ENCODE measurements at places on chromosomes 7 and 10.

- no peak for DNase-seq
Measured at GRCh38 chr7:42144604-42145003, 92.4 kb downstream of the GLI3 start.

GRCh38 chr7:18532813-18533212 lies 37.3 kb downstream of the HDAC9 start:
- DNase-seq: no peak

GRCh38 chr10:74827694-74828093 lies 1.3 kb downstream of the KAT6B start:
- no peak for DNase-seq

GRCh38 chr10:4543938-4544533 lies 282.0 kb upstream of the AKR1E2 start:
- no peak for DNase-seq

GRCh38 chr7:116724560-116725231 lies 52.7 kb downstream of the MET start:
- no peak for DNase-seq

GRCh38 chr10:78533098-78533497 lies 499.4 kb downstream of the RPS24 start:
- no peak for DNase-seq

DNA sequence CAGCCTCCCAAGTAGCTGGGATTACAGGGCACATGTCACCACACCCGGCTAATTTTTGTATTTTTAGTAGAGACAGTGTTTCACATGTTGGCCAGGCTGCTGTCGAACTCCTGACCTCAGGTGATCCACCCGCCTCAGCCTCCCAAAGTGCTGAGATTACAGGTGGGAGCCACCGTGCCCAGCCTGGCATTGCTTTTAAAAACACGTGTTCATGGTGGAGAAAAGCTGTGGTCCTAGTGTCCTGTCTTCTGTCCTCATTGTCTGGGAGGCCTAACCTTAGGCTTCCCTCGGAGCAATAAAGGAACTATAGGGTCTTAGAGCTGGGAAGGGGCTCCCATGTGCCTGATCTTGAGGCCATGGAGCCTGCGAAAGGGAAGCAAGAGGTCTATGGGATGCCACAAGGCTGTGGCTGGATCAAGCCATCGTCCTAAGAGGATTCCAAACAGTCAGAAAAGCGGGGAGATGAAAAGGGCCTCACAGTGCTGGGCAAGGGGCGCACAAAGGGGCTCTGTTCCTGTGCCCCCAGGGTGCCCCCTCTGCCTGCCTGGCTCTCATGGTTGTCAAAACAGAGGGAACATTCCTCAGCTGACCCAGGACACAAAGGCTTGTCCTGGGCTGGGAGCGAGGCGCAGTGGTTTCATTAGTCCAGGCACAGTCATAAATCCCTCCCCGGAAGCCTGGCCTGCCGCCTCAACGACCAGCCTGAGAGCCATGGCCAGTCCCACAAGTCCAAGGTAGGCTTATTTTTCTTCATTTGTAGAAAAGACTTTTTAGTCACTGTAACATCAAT lies 106.6 kb upstream of the TNS3 start:
- DNase-seq: no peak

- no peak for DNase-seq
Measured at GRCh38 chr10:128979405-128979804, 487.6 kb upstream of the MGMT start.

DNA sequence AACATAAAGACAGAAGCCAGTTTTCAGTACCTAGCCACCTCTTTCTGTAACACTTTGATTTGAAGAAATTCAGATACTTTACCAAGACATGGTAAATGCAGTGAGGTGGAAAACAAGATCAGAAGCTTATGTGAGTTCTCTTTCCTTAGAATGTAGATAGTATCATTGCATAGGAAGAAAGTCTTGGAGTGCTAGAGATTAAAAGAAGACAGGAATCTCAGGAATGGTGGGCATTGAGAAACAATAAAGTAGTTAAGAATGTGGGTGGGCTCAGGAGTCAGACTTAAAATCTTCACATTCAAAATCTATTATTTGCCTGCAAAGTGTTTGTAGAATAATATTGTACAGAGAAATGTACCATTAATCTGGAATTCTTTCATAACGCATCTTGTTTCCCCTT lies 58.9 kb downstream of the POLL start:
- peak; percentile 42 for DNase-seq

DNA sequence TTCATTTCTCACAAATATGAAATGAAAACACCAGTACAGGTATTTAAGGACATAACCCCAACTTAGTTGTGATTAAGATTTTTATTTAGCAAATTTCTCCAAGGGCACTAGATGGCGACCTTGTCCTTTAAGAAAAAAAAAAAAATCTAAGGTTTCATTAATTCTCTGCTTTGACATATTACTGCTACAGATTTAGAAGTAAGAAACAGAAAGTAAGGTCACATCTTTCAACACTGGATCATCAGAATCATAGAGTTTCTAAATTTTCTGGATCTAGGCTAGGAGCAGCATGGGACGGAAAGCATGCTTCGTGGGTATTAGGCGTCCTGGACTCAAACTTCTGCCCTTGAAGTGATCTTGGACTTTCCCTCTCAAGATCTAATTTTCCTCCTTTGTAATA lies 85.5 kb upstream of the PRKG1 start:
- no peak for DNase-seq

GRCh38 chr10:115417585-115418265 lies 324.6 kb downstream of the ATRNL1 start:
- peak; percentile 49 for DNase-seq

DNA sequence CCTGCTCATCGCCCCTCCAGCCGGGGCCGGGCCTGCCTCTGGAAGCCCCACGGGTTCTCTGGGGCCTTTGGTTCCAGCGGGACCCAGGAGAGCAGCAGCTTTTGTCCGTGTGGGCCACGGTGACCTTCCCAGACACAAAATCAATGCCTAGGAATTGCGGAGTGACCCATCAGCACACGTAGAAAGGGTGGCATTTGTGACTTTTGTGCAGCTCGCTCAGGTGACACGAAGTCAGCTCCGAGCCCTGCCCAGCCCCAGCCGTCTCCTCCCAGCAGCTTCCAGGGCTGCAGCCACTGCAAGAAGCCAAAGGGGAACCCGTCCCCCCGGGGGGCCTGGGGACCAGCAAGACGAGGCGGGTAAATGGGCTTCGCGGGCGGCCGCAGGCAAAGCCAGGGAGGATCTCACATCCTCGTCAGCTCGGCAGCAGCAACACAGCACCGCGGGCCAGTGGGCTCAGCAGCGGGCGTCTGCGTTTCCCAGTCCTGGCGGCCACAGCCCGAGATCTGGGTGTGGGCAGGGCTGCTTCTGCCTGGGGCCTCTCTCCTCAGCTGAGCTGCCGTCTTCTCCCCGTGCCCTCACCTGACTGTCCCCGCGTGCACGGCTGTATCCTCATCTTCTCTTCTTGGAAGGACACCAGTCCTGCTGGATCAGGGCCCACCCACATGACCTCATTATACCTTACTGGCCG lies 88.5 kb downstream of the PAXIP1 start:
- DNase-seq: no peak

DNA sequence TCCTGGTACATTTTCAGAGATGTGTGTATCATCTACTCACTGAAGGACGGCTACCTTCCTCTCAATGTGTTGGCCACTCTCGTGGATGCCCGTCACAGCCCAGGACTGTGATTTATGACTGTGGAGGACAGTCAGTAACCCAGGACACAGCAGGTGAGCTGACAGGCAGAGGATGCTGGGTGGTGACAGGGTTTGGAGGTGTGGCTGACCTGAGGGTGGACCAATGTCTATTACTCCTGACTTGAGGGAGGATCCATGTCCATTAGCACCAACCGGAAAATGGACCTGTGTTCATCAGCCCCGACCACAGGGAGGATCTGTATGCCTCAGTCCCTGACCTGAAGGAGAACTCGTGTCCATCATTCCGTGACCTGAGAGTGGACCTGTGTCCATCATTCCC lies 96.1 kb downstream of the ADCY1 start:
- DNase-seq: no peak

DNA sequence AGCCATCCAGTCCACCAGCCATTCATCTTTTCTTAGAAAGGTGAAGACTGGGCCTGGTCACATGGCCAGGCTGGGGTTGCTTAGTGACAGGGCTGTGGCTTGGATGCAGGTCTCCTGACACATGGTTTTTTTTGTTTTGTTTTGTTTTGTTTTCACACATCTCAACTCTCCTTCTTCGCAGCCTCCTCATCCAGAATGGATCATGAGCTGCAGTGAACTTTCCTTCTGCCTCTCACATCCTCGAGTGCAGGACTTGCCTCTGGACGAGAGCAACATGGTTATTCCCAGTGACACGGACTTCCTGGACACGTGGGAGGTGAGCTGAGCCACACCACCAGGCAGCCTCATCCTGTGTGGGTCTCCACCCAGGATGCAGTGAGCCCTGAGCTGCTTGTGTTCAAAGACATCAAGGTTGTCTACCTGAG lies 9.5 kb downstream of the AKR1E2 start:
- peak; percentile 18 for DNase-seq

DNA sequence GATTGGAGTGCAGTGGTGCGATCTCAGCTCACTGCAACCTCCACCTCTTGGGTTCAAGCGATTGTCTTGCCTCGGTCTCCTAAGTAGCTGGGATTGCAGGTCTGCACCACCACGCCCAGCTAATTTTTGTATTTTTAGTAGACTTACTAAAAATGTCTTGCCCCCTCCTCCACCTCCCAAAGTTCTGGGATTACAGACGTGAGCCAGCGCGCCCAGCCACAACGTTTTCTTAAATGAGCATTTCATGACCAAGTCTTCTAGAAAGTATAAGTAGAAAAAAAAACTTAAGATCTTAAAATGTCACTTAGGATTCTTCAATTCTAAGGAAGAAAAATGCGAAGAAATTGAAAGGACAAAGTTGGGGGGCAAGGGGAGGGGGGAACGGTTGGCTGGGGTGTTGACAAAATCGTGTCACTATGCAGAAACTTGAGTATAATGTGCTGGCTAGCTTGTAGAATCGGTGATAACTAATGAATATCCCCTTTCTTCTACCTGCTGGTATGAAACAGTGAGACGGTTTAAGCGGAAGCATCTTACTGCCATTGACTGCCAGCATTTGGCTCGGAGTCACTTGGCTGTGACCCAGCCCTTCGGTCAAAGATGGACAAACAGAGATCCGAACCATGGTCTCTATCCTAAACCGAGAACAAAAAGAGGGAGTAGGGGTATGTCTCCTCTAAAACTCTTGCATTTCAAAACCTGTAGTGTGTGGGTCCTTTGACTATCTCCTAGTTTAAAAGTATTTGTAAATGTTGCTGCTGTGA lies 12.7 kb downstream of the FBH1 start:
- DNase-seq: no peak
